Thyroid gland (tissue), 4 donors: ENCODE measurements at places on chromosomes 2 and 18. TPM values are rescaled to one million over a fixed set of nuclear protein-coding genes. Genes with fewer than 3 reads are reported as not detected.

DNA sequence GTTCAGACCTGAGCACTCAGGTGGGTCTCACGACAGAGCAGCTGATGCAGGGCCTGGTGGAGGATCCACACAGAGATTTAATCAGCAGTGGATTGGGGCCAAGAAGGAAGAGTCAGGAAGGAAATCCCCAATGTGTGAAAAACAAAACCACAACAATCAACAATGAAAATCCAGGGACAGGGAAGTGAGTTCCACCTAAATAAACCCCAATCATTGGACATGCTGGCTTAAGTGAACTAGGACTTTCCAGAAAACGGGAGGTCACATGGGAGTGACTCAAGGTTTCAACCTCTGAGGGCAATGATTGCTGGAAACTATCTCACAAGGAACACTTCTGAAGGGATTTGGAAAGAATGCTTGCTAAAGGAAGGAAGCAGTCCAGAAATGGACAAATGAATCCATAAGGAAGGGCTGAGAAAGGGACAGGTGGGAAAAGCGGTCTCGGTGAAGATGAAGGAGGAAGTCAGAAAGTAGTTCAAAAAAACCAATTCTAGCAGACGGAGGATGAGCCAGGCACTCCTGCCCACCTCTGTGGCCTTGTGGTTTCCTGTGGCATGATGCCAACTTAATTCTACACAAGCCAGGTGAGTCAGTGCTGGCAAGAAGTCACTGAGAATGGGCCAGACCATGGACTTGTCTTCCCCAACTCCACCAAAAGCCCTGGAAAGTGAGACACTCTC is 15.4 kb upstream of the XDH start:
- no peak for DNase-seq

The ANKRD30BL gene
- not detected for total RNA-seq

The POTEC gene
- total RNA-seq: not detected

GRCh38 chr2:115374981-115375380 is 932.5 kb downstream of the DPP10 start:
- no peak for DNase-seq

DNA sequence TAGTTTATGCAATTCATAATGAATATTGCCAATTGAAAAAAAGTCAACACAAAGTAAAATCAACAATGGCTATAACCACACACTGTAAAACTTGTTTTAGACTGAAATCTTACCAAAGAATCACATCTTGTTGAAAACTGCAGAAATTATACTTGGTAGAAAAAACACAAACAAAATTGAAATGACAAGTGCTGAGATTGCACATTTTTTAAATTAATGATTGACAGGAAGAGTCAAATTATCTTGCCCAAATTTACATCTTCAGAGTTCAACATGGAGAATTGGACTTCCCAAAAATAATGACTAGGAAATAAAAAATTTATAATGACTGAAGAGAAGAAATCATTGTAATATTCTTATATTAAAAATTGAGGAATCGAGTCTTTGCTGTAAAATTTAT is 84.6 kb upstream of the TTC39C start:
- DNase-seq: no peak

The GAL3ST2 gene
- total RNA-seq: not detected

GRCh38 chr2:17680119-17680518 is 73.5 kb downstream of the SMC6 start:
- DNase-seq: no peak

DNA sequence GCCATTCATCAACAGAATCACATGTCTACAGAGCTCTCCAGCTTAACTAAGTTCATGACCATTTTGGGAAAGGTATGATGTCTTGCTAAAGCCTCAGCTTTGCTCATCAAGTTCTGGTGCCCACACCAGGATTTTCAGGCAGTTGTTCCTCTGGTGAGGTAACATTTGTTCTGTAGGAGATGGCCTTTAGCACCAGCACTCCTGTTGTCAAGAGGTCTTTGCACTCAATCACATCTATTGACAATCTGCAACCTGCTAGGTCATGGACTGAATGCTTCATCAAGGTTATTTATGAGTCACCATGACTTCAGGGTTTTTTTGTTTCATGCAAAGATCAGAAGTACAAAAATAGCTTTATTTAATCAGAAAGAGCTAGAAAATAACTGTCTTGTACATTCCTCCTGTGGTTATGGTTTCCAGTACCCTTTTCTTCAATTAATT is 36.6 kb upstream of the VIT start:
- DNase-seq: no peak

DNA sequence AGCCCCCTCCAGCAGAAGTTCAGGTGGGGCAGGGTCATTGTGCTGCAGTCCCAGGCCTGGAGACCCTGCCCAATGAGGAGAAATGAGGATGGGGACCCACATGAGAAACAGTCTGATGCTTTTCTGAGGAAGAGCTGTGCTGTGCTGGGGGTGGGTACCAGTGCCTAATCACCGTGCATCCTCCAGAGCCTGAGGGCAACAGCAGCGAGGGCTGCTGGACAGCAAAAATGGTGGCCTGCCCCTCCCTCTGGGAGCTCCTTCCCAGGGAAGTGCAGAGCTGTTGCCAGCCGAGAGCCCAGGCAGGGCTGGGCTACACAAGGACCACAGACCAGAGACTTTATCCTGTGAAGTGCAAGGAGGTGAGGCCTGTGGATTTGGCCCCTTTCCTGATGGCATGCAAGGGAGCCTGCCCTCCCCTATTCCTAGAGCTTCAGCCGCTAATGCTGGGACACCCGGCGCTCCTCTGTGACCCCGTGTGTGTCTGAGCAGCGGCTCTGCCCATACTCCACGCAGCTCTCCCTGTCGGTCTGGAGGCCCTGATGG is 134.8 kb downstream of the DSEL start:
- no peak for DNase-seq

DNA sequence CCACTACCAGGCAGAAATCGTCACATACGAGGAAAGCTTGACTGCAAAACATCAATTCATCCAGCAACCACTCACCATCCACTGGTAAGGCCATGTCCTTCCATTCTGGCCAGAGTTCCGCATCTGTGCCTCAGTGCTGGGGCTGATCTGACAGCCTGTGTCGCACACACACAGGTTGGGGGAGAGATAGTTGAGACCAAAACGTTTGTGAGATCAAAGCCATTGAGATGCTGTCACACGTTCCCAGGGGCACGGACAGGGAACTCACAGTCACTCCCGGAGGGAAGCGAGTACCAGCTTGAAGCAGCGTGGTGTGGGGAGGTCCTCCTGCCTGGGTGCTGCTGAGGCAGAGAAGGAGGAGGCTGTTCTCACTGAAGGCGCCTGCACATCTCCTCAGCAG is 458.5 kb upstream of the SALL3 start:
- no peak for DNase-seq

The CBLN2 gene
- total RNA-seq: not detected

DNA sequence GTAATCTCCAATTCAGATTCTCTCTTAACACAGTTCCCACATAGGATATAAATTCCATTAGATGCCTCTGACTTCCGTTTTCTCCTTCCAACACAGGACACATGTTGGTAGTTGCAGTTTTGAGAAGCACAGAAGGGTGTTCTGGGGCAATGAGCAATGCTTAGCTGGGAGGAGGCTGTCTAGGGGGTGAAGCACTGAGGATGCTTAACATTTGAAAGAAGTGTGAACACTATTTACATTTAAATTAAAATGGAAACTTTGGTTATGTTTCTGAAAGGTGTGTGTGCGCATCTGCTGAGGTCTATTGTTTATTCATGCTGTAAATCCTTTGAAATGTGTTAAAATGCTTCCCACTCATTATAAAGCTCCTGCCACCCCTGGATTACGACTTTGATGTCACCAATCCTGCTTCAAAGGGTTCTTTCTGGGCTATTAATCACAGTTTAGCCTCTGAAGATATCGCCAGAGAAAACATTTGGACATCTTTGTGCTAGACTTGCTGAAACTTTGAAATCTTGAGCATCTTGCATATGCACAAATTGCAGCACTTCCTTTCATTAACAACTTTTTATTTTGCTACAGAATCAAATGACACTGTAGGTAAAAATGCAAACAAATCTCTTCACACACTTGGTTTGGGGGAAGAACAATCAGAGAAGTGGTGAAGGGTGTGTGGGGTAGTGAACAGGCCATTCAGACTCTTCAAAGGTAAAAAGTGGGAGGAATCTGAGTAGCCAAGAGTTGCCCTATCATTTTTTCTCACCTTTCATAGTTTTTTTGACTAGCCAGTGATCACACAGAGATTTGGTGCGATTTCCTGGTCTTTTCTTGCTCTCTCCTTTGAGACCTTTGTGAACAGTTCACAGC is 258.4 kb downstream of the MYO3B start:
- DNase-seq: no peak

DNA sequence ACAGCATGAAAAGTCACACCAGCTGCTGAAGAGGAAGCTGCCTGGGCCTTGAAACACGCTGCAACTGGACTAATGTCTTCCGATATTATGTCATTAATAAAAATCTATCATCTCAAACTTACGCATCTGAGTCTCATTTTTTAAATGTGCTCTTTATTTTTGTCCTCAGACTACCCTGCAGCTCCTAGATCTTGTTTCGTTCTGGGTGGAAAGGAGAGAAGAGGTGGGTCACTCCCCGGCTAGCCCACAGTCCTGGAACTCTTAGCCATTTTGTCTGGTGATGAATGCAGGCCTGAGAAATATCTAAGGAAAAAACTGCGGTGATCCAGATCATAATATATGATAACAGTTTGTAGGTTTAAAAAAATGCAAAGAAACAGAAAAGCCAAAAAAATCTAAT is 73.3 kb downstream of the TXNL1 start:
- DNase-seq: no peak

GRCh38 chr18:37657493-37657892 is 91.9 kb upstream of the CELF4 start:
- DNase-seq: no peak

The AKAIN1 gene
- not detected for total RNA-seq

DNA sequence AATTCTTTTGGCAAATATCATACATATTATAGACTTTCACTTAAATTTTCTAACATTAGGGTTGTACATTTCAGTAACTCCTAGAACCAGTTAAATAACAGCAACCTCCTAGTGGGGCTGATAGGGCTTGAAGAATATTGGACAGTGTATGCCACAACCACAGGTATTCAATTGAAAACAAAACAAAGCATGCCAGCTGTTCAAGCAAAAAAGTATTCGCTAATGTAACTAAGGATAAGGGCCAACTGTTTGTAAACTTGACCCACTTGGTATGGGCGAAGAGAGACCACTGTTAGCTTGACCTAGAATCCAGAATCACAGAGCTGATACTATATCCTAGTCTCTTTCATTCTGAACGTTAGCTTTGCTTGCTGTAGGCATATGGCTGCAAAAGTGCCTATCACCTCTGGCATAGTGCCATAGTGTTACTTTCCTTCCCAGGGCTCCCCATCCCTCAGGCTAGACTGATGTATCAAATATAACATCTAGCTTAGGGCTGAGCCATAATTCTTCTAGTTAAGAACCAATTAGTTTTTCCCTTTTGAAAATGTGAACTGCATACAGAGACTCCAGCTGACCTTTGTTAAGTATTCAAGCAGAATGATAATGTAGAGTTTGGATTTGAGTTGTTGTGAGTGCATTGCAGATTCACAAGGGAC is 458.8 kb upstream of the NRXN1 start:
- no peak for DNase-seq

DNA sequence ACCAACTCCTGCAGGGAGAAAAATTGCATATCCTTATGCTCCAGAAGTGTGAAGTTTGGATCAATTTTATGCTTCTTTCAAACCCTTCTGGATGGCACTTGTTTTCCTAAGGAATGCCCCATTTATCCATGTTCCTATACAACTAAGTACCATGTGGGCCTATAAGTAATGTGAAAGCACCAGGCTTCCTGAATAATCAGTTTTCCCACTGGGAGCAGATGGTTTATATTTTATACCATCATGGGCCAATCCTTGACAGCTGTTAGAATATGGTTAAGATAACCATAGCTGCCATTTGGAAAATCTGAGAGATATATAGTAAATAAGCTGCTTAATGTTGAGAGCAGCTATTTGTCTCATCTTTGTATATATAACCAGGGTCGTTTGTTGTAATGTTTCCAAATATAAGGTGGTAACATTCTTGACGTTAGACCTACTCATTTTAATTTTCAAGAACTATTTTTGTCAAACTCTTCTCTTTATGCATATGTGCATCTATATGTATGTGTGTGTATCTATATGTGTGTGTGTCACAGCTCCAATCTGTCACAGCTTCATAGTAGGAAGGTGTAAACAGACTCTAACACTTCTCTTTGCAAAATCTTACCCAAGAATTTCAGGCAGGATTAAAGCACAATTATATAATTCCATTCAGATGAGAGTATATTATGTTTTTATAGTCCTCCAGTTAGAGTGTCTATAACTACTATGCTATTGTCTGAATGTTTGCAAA is 458.7 kb upstream of the GCFC2 start:
- DNase-seq: no peak

The CCL20 gene
- not detected for total RNA-seq

The FOXI3 gene
- total RNA-seq: not detected

GRCh38 chr2:240146627-240147278 is 6.3 kb upstream of the OTOS start:
- DNase-seq: no peak

DNA sequence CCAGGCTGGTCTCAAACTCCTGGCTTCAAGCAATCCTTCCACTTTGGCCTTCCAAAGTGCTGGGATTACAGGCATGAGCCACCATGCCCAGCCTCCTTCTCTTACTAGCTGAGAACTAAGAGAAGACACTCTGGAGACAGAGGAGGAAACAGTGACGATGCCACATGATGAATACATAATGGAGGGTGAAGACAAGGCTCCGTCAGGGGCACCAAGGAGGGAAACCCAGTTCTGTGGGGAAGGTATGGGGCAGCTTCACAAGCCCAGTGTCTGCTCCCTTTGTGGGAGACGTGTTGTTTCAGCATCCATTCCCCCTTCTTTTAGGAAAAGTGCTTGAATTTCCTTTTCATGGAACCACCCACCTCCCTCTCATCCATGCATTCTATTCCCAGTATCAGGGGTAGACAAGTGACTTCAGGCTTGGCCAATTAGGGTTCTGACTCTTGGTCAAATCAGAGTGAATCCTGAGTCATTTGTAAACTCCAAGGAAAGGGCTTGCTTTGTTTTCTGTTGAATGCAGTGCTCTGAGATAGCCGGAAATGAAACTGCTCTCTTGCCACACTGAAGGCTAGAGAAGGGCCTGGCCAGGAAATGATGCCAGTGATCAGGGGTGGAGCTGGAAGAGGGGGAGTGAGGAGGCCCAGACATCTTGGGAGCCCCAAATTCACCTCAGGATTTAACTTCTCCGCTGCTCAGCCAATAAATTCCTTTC is 23.7 kb downstream of the TMEM127 start:
- DNase-seq: no peak

The TMEM169 gene
- 3.1 TPM for total RNA-seq

The KCNE4 gene
- 19.6 TPM for total RNA-seq

- DNase-seq: peak; percentile 25
Measured at GRCh38 chr2:141455211-141455826, 675.5 kb downstream of the LRP1B start.

GRCh38 chr2:66069937-66070720 is 364.8 kb upstream of the MEIS1 start:
- DNase-seq: no peak

- no peak for DNase-seq
Measured at GRCh38 chr2:183951630-183952029, 646.7 kb upstream of the ZNF804A start.
